Stimulated activated CD8-positive, alpha-beta memory T cell treated with anti-CD3 and anti-CD28 coated beads, Interleukin-4, amount 100 ng/mL, for 4 hours (primary cell): ENCODE measurements at places on chromosomes 5 and 9.

DNA sequence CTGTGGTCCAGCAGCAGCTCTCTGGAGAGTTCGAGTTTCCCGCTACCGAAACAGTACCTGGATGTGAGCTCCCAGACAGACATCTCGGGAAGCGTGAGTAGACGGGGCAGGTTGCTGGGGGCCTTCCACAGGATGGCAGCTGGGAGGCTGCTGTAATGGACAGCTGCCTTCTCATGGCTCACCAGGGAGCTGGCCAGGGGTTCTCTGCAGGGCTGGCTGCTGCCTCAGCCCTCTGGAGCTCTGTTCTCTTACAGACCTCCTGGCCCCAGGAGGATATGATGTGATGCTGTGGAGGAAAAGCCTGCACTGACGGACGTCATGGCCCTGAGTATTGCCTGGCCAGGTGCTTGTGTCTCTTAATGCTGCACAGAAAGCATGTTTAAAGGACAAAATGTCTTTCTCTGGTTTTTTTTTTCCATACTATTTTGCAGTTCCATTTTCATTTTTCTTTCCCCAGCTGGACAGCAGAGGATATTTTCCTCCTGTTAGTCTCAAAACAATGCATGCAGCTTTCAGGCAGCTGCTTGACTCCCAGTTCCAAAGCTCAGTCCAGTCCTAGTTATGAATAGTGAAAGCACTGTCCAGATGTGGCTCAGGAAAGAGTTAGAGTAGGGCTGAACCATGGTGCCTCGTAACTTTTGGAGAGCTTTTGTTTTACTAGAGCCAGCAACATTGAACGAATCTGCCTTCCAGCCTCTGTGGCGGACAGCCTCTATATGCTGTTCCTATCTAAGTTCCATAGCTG lies 77.5 kb upstream of the RARS1 start:
- no peak for DNase-seq

GRCh38 chr5:99105216-99105615 lies 176.4 kb upstream of the CHD1 start:
- DNase-seq = no peak

- DNase-seq = no peak
Measured at GRCh38 chr5:83927140-83927733, 206.6 kb upstream of the HAPLN1 start.

GRCh38 chr9:134725605-134725940 lies 84.0 kb downstream of the COL5A1 start:
- no peak for DNase-seq

- DNase-seq = no peak
Measured at GRCh38 chr9:76373173-76373783, 20.9 kb downstream of the RFK start.

GRCh38 chr9:80691229-80691628 lies 998.1 kb downstream of the TLE1 start:
- DNase-seq = no peak

DNA sequence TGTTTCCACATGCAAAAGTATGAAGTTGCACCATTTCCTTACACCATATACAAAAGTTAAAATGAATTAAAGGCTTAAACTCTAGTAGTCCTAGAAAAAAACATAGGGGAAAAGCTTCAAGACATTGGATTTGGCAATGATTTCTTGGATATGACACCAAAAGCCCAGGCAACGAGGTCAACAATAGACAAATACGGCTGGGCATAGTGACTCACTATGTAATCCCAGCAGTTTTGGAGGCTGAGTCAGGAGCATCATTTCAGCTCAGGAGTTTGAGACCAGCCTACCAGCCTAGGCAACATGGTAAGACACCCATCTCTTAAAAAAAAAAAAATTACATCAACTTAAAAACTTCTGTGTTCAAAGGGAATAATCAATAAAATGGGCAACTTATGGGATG lies 30.9 kb upstream of the SREK1 start:
- no peak for DNase-seq

GRCh38 chr5:134637116-134637721 lies 4.6 kb upstream of the SAR1B start:
- DNase-seq = no peak
